EL (cell line): ENCODE measurements at places on chromosomes 5 and 9.

DNA sequence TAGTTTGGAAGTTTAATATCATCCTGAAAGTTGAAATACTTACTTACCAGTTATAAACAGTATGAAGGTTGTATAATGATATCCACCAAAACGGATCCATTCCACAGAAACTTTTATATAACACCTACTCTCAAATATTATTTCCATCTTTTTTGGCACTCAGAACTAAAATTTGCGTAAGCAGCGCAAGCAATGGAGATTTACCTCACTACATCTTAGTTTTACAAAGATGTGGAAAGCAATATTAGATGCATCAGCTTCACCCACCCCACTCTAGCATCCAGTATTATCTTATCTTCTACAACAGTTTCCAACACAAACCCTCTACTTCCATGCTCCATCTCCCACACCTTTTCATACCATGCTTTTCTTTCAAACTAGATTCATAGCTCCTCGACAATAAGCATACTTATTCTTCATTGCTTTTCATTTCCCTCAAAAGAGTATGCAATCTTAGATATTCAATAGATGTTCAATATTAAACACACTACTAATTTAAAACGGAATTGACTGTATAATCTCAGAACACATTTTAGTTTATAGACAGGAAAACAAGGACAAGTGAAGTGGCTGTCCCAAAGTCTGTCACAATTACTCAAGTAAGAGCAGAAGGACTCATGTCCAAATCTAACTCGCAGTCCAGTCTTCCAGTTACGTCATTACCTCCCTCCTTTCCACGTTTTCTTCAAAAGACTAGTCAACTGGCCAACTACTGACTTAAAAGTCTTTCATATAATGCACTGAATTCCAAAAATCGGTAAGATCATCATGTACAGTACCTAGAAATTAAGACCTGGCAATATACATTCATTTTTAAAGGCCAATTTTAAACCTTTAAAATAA, 2.2 kb downstream of the PPP2CA start:
- DNase-seq: peak; percentile 39

DNA sequence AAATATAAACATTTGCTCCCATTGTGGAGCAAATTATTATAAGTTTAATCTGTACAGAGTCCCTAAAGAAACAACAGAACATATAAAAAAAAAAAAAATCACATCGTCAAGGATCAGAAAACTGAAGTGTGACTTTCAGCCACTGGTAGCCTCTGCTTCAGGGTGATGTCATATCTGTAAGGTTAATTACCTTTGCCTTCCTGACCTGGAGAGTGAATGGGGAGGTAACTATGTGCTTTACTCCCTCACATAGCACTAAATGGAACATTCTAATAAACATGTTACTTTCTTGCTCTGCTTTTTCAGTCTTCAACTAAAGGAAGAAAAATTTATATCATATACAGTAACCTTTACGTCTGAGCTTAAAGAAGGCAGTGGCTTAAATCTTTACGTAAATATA, 70.3 kb upstream of the TRPM3 start:
- DNase-seq: no peak

- no peak for DNase-seq
These were observed 384.3 kb downstream of the YTHDC2 start for GRCh38 chr5:113897748-113898147.

DNA sequence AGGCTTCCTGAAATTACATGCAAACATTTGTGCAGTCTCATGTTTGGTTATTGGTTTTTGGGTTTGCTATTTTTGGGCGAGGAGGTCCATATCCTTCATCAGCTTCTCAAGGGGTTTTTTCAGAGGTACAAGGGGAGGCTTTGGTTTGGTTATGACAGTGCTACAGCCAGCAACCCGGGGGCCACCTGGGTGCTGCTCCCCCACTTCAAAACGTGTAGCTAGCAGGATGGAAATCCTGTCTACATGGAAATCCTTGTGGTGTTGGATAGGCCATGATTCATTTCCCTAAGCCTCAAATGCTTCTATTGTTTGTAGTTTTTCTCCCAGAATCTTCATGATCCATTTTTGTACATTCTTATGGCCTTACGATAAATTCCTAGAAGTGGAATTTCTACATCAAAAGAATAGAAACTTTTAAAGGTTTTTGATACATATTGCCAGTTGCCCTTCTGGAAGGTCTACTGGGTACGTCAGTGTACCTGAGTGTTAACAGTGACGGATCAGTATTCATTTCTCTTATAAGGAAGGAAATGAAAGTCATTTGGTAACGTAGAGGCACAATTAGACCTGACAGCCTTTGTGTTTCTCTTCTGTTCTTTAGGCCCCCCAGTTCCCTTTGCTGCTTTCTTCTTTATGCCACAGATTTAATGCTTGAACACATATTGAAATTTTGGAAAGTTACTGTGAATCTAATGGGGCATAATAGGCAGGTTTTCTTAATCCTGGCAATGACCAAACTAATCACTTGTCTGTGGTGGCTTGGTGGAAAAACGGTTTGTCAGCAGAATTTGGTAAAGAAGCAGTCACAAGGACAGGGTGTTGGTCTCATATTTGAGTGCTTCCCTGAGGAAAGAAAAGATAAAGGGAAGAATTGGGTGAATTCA, 69.7 kb upstream of the ABL1 start:
- DNase-seq: peak; percentile 49

DNA sequence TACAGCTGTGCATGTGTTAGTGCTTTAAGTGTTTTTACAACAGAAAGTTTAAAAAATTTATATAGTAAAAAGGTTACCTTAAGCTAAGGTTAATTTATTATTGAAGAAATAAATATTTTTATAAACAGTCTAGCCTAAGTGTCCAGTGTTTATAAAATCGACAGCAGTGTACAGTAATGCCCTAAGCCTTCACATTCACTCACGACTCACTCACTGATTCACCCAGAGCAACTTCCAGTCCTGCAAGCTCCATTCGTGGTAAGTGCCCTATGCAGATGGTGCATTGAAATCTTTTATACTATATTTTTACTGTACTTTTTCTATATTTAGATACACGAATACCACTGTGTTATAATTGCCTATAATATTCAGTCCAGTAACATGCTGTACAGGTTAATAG, 159.1 kb downstream of the ROR2 start:
- DNase-seq: peak; percentile 60

GRCh38 chr9:81611664-81612063, 77.7 kb downstream of the TLE1 start:
- no peak for DNase-seq

- no peak for DNase-seq
These were observed 36.7 kb downstream of the SLC27A6 start for GRCh38 chr5:129001841-129002526.

GRCh38 chr9:87086221-87086818, 139.0 kb upstream of the GAS1 start:
- no peak for DNase-seq

DNA sequence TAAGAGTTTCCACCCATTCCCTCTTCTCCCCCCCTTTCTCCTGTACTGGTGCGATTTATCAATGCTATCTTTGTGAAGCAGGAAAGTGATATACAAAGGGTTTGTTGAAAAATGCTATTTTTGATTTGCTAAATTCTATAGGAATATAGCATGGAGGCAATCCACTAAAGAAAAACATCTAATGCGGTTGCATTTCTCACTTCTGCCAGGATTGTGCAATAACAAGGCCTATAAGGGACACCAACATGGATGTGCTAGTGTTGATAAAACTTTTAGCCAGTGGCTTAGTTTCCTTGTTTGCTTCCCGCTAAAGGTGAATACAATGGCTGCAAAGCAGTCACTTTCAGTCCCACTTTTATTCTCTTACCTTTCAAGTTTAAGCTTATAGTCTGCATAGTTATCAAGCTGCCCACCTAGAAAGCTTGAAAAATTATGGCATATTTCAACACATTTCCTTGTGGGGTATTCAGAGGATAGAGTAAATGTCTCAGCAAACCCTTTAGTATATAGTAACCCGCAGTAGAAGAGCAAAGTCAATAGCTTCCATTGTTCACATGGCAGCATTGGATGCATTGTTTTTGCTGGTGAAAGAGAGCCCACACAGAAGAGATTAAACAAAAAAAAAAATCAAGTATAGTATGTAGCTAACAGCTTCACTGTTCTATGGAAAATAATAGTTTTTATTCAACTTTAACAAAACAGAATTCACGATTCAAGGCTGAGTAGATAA, 674.6 kb upstream of the SEMA6A start:
- DNase-seq: no peak

- DNase-seq: peak; percentile 90
These were observed 21.3 kb downstream of the AKNA start for GRCh38 chr9:114366334-114367128.

DNA sequence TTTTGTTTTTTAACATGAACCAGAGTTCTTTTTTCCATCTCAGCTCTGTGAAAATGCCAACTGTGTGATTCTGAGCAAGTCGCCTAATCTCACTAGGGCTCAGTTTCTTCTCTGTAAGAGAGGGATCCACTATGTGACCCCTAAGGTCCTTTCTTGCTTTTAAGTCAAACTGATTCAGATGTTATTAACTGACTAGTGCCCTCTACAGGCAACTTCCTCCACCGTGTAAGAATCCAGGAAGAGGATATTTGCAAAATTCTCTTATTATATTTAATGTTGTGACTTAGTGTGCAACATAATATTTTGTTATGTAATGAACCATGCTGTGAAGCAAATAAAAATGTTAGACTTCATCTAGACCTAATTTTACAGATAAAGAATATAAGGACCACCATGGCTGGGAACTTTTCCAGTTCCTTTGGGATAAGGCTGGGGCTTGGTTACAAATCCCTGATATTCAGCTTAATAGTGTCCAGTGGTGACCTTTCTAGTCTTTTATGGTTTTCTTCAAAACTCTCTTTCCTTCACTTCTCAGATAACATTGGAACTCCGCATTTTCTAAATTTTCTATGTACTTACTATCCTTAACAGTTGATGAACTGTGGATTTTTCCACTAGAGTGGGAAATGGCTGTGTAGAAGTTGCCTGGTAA, 244.7 kb downstream of the PIK3R1 start:
- DNase-seq: peak; percentile 65
